Cardiac muscle cell (in vitro differentiated cells and primary cell): ENCODE measurements at places on chromosomes 5 and 9.

GRCh38 chr9:131097126-131097947 lies 1.0 kb downstream of the AIF1L start:
- DNase-seq = no peak

DNA sequence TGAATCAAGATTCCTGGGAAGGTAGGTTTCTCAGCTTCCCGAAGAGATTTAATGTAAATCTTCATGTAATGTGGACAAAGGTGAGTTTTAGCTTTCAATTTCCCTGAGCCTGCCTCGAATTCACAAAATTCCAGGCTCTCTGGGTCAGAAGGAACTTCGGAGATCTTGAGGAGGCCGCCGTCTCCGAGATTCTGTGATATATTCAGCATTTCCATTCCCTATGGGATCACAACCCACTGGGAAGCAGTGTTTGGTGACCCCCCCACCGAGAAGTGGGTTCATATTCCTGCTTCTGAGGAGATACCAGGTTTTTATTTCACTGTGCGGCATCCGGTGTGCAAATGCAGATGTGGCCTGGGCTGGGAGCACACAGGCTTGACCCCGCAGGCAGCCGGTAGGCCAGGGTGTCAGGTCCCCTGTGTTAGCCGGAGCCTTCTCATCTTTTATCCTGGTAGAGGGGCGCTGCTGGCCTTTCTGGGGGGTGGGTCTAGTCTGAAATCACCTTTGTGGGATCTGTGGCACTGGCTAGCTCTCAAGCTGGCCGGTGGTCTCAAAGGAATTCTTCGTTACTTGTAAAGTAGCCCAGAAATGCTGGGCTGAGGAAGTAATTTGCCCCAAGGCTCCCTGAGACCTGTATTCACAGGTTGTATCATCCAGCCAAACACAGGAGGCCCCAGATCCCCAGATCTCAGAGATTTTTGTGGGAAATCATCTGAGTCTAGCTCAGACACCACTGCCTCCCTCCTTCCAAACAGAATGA lies 1.4 kb downstream of the PLEKHG4B start:
- no peak for DNase-seq

GRCh38 chr9:89439571-89439970 lies 58.3 kb downstream of the SEMA4D start:
- no peak for DNase-seq

GRCh38 chr9:35432076-35432475 lies 57.8 kb upstream of the RUSC2 start:
- DNase-seq = no peak

DNA sequence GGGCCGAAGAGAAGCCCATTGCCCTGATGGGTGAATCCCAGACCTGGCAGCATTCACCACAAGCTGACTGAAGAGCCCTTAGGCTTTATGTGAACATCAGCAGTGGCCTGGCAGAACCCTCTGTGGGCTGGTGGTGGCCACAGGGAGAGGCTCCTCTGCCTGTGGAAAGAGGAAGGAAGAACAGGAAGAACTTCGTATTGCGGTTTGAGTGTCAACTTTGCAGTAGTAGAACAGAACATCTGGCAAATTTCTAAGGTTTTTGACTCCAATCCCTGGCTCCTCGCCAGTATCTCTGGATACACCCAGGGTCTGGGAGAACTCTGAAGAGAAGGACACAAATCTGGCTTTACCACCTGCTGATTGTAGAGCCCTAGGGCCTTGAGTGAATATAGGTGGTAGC lies 356.4 kb upstream of the GRAMD2B start:
- no peak for DNase-seq

- DNase-seq = no peak
Observed at GRCh38 chr5:61245936-61246335, 83.7 kb upstream of the SMIM15 start.

DNA sequence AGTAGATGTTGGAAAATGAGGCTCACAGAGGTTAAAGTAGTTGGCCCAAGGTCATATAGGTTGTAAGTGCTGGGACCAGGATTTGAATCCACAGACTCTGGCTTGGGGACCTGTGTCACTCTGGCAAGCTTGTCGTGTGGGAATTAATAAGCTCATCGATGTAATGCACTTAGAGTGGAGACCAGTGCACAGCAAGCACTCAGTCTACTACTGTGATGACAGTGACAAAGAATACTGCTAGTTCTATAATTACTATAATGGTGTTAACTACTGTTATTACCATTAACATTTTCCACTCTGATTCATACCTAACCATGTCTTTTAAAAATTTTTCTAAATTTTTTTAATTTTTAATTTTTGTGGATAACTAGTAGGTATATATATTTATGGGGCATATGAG lies 12.8 kb downstream of the PAM start:
- no peak for DNase-seq

DNA sequence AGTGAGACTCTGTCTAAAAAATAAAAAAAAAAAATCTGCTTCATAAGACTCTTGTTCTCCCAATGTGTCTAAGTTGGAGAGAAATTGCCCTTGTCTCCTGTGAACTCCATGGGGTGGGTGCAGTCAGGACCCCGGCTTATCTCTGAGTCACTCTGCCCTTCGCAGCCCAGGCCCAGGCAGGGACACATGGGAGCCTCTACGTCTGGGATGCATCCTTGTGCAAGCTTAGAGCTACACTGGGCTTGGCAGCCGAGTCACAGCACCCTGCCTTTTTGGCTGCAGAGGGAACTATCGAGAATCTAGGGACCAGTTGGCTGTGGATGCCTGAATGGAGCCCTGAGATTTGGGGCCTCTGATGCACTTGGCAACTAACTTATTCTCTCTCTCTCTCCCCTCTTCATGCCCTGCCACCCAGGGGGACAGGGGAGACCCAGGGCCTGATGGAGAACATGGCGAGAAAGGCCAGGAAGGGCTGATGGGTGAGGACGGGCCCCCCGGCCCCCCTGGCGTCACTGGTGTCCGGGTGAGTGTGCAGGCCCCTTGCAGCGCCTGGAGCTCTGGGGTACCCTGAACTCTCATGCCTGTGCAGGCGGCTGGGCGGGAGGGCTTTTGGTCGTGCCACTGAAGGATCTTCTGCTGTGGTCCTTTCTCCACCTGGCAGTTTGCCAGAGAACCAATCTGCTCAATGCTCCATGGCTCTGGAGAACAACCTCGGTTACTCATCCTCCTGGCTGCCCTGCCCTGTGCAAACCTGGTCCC lies 47.5 kb upstream of the ORM1 start:
- no peak for DNase-seq
